Stomach (tissue), 19 donors: ENCODE measurements at places on chromosomes 4 and X. TPM values are rescaled to one million over a fixed set of nuclear protein-coding genes. Genes with fewer than 3 reads are reported as not detected.

DNA sequence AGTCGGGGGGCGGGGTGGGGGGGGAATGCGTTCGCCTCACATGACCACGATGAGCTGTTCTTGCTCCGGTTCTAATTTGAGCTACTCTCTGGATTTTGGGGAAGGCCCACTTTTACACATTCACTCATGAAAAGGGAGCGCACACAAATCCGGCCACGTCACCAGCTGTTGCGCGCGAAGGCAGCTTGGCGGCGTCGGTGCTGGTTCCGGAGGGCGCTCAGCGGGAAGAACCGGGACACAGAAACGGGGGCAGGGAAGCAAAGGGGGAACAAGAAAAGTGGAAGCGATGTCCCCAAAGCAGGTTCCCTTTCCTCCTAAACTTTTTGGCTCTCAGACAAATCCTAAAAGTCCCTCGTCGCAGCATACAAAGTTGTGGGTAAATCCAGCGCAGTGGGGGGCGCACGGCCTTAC lies 605 bp downstream of the ANXA5 start:
- DNase-seq: peak; percentile 90

- DNase-seq: no peak
These were observed 152.0 kb upstream of the USP9X start for GRCh38 chrX:40933132-40933705.

GRCh38 chrX:103329991-103330390 lies at the start of gene TCEAL7:
Gene TCEAL7 (plus strand): TSS chrX:103330239. CDS start chrX:103331404, 1,165 bp downstream.
- DNase-seq: peak; percentile 85

- no peak for DNase-seq
These were observed 160.8 kb upstream of the LNX1 start for GRCh38 chr4:53752124-53752523.

DNA sequence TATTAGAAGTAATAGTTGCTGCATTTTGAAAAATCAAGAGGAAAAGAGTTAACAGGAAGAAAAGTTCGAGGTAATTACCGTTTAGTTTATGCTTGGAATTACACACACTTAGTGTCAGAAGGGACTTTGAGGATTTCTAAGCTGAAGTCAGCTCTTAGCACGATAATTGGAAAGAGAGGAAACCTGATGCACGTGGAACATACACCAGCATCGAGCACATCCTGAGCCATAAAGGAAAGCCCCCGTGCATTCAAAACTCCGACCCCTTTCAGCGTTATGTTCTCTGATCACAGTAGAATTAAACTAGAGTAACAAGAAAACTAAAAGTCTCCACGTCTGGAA lies 400 bp upstream of the PAQR3 start:
- no peak for DNase-seq

- DNase-seq: peak; percentile 9
These were observed 5.7 kb downstream of the RAB40A start for GRCh38 chrX:103513476-103514108.

GRCh38 chr4:128358231-128358912 lies 70.8 kb upstream of the PGRMC2 start:
- DNase-seq: no peak

DNA sequence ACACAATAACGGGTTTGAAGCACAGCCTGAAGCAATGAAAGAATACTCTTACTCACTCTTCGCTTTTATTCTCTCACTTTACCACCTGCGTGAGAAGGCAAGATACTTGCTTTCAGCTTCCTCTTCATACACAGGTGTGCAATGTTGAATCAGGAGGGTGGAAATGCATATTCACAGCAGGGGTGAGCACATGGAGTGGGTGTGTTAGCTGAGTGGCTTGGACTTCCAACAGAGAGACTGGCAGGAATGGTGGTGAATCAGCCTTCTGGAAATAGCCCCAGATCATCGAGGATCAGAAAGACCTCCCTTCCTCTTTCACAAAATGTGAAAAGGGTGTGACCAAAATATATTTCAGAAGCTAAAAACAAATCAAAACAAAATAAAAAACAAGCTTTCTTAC lies 521.2 kb downstream of the STIM2 start:
- DNase-seq: no peak

DNA sequence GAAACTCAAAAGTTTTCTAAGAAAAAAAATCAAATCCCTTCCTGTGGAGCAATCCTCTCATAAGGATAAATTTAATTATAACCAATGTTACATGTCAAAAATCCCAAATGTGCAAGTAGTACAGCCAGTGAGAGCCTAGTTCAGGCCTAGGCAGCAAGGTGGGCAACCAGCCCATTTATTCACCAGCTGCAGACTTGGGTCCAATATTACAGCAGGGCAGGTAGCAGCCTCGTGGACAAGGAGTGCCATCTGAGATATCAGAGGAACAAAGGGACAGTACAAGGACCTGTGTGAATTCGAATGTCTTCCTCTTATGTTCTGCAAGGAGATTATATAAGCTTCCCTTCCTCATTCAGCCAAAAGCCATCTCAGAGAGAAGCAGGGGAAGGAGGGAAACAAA lies 6.6 kb downstream of the HELQ start:
- no peak for DNase-seq

DNA sequence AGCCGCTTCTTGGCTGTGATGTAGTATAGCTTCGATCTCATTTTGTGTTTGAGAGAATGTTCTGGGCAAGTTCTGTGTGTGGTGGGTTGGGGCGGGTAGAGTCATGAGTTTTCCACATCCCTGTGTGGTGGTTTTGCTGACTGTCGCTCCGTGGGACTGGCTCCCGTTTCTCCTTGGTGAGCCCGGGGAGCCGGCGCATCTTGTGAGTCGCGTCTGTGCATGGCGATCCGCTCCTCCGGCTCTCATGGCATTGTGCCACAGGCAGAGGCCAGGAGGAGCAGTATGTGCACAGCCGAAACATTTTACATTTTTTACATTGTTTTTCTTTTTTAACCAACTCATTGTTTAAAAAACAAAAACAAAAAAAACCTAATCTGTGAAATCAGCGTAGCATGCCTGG lies 27.7 kb upstream of the TBC1D14 start:
- DNase-seq: no peak

The SOX3 gene
- total RNA-seq: not detected

The GDPD2 gene
- total RNA-seq: not detected

The STOX2 gene
- 20.6 TPM for total RNA-seq

The GATA1 gene
- total RNA-seq: not detected

The BMPR1B gene
- not detected for total RNA-seq

The ZMAT1 gene
- total RNA-seq: 16.8 TPM

The VCX3A gene
- total RNA-seq: not detected

The AVPR2 gene
- total RNA-seq: not detected

The GNRHR gene
- not detected for total RNA-seq

The RHOXF1 gene
- not detected for total RNA-seq
